Stimulated activated CD4-positive, alpha-beta T cell treated with anti-CD3 and anti-CD28 coated beads, Interleukin-1b, Interleukin-23, amount 100 ng/mL, for 1 hour (primary cell): ENCODE measurements at places on chromosomes 7 and 10.

DNA sequence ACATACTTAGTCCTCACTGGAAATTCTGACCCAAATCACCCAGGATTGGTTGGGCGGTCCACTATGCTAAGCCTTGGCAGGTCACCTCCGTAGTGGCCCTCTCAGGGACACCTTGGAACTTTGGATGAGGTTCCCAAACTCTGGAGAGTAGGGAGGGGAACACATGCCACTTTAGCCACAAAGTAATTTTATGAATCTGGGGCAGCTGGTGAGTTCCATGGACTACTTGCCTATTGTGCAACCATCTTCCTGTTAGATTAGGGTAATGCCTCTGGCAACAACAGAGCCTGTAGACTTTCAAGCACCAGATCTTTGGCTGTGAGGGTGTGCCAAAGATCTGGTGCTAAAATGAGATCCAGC lies 77.7 kb downstream of the ITGB8 start:
- DNase-seq = no peak

DNA sequence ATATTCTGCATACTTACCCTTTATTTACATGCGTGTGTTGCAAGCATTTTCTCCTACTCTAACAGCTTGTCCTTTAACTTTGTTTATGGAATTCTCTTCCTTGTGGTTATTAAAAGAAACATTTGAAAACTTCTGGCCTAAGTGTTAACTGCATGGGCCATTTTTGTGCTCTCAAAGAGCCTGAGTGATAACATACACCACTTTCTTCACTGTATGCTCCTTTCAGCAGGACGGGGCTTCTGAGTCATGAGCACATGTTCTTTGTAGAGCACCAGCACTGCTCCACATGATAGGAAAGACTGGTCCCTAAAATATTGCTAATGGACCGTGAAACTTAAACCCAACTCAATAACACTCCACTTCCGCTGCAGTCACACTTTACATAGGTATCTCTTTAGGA lies 1093.6 kb upstream of the GHITM start:
- DNase-seq = no peak

DNA sequence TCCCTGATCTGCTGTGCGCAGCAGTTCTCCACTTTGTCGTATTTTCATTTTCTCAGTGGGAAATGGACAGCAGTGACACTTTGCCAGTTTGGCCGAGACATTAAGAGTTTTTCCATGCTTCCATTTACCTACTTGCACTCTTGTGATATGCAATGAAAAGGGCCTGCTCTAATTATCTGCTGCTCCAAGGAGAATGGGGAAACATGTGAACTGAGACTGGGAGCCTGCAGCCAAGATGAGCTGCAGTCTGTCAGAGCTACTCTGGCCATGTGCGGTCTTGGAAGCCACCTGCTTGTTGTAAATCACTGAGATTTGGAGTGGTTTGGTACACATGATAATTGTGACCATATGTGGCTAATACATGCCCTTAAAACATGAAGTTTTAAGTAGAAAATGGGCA lies 586.6 kb upstream of the POT1 start:
- DNase-seq = no peak

- no peak for DNase-seq
Observed at GRCh38 chr7:64802699-64803098, 8.5 kb downstream of the ZNF138 start.

DNA sequence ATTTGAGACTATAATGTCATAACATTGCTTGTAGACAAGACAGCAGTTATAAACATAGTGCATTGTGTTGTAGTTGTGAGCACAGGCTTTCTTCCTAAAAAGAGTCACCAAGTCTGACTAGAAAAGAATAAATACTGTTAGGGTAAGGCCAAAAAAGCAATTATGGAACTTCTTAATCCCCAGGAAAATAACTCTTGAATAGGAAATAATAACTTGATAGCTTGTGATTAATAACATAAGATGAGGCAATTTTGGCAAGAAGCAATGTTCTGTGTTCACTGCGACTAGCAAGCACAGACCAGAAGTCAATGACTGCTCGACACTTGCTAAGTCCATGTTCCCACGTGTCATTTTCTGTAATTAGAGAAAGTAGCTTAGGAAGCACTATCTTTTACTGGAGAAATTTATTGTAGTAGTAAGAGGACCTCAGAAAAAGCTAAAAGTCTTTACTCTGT lies 97.1 kb downstream of the AGMO start:
- no peak for DNase-seq
